ENCODE measurements at places on chromosomes 11 and 22. TPM values are rescaled to one million over a fixed set of nuclear protein-coding genes. Genes with fewer than 3 reads are reported as not detected.
A peak's percentile ranks its signal among the peaks of the same experiment; 100 is the strongest.

DNA sequence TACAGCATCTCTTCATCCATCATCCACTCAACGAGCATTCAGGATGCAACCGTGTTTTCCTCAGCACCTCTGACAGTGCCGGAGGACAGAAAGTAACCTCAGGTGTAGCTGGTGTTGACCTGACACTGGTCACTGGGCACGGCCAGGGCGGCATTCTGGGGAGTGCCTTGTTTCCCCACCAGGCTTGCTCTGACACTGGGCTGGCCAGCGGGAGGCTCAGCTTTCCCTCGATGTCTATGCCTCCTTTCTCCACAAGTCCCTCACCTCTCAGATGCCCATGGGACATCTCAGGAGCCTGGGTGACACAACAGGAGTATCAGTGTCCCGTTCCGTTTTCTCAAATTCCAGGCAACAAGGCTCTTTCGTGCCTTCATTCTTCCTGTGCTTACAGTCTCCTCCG lies 28.9 kb downstream of the CD6 start:
- no peak for DNase-seq

PRG2 gene
- 1.0 TPM for polyA plus RNA-seq

GRCh38 chr11:46478196-46478595 lies 86.6 kb upstream of the CHRM4 start:
- DNase-seq, result no peak

RIMBP3B gene
- not detected for polyA plus RNA-seq

DNA sequence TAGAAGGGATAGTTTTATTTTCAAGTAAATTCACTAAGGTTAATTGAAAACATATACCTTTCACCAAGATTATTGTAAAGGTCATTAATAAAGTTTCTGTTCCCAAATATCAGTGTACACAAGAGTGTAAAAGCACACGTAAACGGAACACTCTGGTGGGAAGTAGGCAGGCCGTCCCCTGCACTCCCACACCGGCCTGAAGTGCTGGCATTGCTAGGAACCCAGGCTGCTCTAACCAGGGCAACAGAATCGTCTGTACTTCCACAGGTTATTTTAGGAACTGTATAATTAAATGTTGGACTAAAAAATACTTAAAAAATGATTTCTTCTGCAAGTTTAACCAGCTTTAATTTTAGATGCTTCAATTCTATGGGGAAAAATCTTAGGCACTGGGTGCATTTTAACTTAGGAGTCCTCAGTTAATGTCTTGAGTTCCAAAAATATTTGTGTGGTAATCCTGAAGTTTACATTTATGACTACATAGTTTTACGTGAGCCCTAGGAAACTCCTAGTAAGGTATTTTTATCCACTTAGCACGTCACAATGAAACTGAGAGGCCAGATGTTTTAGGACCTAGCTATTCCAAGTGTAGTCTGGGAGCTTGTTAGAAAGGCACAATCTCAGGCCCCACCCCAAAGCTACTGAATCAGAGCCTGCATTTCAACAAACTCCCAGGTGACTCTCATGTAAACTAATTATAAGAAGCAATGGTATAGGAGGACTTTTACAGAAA lies 31.2 kb downstream of the KMT5B start:
- DNase-seq, result peak; percentile 14

DNA sequence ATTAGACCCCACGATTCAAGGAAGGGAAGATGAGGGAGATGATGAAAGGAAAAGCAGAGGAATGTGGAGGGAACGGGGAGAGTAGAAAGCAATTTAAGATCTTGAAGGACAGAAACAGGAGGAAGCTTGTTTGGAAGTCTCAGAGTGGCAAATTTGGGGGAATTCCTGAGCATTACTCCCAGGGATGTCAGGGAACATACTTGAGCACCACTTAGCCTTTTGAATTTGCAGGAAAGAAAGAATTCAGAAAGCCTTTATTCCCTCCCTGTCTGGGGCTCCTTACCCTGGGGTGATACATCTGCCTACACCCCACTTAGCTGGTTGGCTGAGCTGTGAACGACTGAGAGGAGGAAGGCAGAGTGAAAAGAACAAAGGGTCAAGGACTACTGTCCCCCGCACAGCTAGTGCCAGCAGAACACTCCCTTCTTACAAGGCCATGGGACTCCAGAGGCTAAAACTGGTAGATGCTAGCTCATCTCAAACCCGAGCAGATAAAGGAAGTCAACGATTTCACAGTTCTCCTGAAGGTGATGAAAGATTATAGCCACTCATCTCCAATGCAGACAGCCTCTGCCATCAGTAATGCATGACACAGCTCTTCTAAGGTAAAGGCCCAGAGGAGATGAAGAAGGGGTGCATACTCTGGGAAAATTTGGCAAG lies 84.0 kb upstream of the AKIP1 start:
- DNase-seq, result no peak

SCN4B gene
- 4.4 TPM for polyA plus RNA-seq

- peak; percentile 41 for DNase-seq
These were observed 18.2 kb upstream of the SYN3 start for GRCh38 chr22:33076343-33076742.

FGF4 gene
- polyA plus RNA-seq, result 10.4 TPM

DNA sequence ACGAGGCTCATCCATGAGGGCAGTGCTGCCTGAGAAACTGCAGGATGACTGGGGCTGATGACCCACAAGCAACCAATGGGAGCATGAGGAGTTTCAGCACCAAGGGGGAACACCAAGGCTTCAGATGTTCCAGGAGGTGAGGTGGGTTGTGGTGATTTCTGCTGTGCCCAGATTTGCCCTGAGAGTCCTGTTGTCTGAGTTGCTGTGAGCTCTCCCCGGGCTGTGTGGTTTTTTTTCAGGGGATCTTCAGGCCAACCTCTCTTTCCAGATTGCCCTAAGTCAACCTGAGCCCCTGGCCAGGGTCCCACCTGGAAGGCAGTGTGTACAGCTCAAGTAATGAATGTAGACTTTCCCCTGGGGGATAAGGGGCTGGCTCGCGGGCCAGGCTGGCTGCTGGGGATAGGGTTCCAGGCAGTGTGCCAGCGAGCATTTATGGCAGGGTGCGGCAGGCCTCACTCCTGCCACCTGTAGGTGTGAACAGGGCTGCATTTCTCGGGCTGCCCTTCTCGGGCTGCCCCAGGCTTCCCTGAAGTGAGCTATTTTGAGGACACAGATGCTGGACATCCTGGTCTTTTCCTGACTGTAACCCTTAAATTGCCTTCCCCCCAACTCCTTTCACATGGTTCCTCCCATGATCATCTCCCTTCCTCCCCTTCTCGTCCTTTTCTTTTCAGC lies 9.8 kb downstream of the SLC22A6 start:
- DNase-seq, result peak; percentile 40

OR9G1 gene
- not detected for polyA plus RNA-seq

DNA sequence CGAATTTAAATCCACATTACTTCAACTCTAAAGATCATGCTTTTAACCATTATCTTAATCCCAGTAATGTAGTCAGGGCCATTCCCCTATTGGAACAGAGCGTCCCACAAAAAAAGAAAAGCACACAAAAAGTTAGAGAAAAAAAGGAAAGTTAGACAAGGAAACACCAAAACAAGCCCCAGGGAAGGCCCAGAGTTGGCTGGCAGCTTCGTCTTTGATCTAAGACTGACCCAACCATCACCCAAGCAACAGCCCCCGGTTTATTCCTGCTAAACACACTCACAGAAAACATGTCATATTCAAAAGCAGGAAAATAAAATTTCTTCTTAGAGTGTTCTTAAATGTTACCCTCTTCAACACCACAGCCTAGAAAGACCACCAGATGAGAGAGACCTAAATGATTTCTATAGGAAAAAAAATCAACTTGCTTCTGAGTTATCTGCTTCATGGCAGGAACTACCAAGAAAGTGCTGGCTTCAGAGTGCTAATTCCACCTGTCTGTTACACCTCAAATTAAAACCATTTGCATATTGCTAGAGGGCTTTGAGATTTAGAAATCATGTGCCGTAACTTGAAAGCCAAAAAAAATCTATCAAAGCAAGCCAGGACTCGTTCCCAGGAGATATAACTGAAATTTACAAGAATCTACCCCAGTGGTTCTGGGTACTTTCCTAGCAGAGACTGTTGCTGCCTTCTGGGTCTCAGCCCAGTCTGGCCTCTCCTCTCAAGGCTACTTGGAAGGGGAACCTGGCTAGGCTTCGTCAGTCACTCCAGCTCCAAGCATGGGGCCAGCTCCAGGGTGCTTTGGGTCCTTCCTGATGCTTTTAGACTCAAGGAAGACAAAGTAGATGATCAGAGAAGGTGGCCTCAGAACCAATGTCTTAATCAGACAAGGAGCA lies 31.2 kb downstream of the POU2AF3 start:
- DNase-seq, result peak; percentile 43

DNA sequence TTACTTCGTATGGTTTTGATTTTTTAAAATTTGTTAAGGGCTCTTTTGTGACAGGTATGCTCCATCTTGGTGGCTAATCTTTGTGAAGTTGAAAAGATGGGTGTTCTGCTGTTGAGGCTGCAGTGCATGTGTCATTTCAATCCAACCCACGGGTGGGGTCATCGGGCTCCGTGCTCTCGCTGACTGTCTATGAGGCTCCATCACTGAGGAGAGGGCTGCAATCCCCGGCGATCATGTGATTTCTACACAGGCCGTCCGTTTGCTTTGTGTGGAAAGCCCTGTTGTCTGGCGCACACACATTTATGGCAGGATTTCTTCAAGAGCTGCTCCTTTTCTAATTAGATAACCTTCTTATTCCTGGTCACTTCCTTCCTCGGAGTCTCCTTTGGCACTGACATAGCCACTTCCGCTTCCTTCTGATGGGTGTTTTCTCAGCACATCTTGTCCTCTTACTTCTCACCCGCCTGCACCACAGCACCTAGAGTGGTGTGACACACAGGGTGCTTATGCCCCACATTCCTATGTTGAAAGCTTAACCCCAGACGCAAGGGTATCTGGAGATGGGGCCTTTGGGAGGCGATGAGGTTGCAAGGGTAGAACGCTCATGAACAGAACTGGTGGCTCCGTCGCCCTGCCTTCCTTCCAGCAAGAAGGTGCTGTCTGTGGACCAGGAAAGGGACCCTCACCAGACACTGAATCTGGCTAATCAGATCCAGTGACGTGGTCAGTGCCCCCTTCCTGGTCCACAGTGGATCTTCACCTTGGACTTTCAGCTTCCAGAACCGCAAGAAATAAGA lies 9.4 kb downstream of the MOB2 start:
- no peak for DNase-seq

POU2AF2 gene
- polyA plus RNA-seq, result not detected

MOB2 gene
- polyA plus RNA-seq, result 21.4 TPM

DNA sequence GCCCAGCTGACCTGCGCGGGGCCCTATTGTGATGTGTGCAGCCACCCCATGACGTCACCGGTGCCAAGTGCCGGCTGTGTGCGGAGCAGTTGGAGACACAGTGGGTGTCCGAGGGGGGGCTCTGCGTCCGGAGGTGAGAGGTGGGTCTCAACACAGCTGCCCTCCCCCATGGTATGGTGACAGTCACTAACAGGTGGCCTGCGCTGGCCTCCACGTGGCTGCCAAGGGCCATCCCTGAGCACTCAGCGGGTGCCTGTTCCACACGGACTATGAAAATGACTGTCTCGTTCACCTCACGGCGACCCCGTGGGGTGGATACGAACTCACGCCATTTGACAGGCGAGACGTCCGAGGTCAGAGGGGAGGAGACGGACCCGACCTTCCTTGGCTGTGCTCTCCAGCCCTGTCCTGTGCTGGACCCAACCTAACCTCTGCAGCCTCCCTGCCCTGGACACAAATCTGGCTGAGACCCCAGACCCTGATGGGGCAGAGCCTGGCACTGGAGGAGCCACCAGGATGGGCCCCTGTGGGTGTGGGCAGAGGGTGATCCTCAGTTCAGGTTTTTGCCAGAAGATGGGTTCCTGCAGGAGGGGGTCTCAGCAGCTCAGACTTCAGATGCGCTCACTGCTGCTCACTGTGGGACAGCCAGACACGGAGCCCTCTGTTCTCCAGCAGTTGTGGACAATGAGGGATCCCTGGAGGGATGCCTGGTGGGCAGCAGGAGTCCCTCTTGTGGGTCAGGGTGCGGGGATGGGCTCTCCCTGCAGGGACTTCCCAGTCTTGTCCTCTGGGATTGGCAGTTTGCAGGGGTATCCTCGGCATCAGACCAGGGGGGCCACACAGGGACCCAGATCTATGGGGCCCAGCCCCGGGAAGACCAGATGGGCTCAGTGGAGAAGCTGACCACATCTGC lies 6.3 kb downstream of the HRAS start:
- DNase-seq, result peak; percentile 70

- DNase-seq, result no peak
These were observed 349.8 kb upstream of the PLET1 start for GRCh38 chr11:112610494-112610893.

DNA sequence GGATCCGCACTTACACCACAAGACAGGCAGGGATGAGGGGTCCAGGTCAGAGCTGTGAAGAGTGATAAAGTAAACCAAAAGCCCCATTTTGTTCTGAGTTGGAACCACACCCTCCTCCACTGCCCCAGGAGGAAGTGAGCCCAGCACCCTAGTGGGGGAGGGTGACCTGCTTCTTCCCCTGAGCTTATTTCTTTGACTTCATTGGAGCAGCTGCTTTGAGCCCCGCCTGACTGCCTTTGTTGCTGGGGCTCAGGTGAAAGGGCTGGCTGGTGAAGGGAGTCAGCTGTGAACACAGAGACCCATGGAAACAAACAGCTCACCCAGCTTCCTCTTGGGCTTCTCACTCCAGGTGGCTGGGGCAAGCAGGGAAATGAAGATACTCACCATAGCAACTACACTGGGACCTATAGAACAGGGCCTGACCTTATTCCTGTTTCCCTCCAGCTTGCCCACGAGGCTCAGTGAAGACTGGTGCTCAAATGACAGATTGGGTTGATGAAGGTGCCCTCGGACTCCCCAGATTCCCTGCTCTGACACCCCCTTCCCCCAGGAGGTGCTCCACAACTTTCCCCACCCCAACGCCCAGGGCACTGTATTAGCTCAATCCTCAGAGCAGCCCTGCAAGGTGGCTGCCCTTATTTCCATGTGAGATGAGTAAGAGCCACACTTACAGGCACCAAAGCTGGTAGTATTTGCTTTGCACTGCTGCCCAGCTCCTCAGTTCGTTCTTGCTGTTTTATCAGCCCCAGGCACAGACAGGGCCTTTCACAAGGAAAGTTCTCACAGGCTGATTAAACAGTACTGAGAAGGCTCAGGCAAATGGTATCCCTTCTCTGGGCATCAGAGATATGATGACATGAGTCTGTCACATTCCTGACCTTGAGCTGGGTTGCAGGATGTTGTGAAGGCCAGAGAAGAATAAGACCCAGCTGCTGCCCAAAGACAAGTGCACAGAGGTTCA lies 2.4 kb downstream of the UCP2 start:
- DNase-seq, result peak; percentile 52

LDLRAD3 gene
- polyA plus RNA-seq, result 20.9 TPM

GRCh38 chr11:293852-294661 lies 5.1 kb downstream of the PGGHG start:
- no peak for DNase-seq

- DNase-seq, result no peak
These were observed 90.7 kb downstream of the RTL6 start for GRCh38 chr22:44407171-44407986.

- DNase-seq, result peak; percentile 45
These were observed 561.6 kb downstream of the MIAT start for GRCh38 chr22:27219036-27219435.

TEX54 gene
- not detected for polyA plus RNA-seq

CATSPERZ gene
- polyA plus RNA-seq, result not detected

NEU3 gene
- 15.6 TPM for polyA plus RNA-seq

DNA sequence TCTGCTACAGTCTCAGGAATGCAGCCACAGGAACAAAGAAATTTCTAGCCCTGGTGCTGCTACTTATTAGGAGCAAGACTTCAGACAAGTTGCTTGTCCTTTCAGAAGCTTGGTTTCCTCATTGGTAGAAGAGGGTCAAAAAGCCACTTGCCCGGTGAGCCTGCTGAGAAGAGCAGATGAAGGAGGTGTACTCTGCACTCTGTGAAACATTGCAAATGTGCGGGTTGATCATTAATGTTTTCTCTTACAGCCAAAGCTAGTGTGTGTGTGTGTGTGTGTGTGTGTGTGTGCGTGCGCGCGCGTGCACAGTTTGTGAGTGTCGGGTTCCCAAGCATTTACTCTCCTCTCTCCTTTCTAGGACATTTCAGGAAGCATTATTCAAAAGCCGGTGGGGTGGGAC lies 86.3 kb upstream of the NNMT start:
- no peak for DNase-seq

All from muscle of leg (tissue), 16 donors.